Kidney glomerular epithelial cell (primary cell): ENCODE measurements at places on chromosomes 4 and X.

GRCh38 chr4:100254237-100254636, 64.0 kb upstream of the DDIT4L start:
- no peak for DNase-seq

DNA sequence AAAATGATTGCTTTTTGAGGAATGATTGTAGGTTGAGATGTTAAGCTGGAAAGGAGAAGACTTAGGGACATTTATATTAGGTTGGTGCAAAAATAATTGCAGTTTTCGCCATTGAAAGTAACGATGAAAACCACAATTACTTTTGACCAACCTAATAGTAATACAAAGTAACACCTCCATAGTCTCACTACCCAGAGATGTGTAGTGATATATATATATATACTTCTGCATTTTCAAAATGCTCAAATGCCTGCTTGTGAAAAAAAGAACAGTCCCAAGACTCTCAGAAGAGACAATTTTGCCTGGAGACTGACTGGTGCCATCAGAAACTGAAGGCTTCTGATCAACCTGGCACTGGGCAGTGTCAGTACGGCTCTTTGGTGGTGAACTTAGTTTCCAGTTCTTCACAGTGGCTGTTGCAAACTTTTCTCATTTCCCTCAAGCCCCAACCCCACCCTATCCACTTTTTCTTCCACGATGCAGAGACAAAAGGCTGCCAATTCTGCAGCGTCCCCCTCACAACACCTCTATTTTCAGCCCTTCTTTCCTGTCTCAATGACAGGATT, 35.1 kb upstream of the TAPT1 start:
- no peak for DNase-seq

DNA sequence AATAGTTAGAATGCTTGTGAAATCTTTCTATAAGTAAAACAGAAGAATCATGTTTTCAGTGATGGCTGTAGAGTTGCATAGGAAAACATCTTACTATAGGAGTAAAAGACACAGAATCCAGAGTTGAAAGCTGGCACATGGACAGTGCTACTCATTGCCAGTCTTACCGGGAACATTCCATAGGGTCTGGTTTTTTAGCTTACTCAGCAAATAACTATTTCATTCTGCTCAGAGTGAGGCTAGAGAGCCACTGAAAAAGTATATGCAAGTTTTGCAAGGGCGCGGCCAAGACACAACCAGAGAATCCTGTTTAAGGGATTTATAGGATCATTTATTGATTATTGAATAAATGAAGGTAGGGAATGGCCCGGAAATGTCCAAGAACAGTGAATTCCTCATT, 60.3 kb downstream of the MTHFD2L start:
- no peak for DNase-seq

GRCh38 chr4:175791221-175791620, 20.8 kb downstream of the GPM6A start:
- DNase-seq: no peak

DNA sequence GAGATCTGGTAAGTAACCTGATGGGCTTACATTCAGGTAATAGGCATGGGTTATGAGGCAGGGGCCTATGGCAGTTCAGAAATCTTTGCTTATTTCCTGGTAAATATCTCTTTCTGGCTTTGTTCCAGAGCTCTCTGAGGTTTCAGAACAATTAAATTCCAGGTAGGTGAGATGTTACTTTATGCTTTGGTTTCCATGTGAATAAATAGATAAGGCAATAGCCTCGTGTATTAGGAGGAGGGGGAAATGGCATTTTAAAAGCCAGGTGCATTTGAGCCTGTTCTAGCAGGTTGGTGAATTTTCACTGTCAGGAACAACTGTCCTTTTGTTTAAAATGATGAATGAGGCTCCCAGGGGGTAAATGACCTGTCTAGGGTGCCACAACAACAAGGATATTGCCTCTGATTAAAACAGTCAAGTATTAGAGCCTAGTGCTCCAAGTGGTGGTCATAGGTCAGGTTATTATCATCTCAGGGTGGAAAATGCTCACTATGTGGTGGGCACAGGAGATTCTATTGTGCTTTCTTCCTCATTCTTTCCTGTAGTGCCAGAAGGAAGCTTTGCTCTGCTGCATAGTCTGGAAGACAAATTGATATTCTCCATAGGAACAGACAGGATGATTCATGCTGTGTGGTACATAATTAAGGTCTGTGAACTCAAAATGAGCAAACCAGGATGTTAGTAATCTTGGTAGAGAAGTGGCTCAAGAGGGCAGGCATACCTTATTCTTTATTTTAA, 296.2 kb downstream of the INPP4B start:
- peak; percentile 95 for DNase-seq

GRCh38 chr4:39274503-39274902, 91.7 kb downstream of the RFC1 start:
- no peak for DNase-seq

DNA sequence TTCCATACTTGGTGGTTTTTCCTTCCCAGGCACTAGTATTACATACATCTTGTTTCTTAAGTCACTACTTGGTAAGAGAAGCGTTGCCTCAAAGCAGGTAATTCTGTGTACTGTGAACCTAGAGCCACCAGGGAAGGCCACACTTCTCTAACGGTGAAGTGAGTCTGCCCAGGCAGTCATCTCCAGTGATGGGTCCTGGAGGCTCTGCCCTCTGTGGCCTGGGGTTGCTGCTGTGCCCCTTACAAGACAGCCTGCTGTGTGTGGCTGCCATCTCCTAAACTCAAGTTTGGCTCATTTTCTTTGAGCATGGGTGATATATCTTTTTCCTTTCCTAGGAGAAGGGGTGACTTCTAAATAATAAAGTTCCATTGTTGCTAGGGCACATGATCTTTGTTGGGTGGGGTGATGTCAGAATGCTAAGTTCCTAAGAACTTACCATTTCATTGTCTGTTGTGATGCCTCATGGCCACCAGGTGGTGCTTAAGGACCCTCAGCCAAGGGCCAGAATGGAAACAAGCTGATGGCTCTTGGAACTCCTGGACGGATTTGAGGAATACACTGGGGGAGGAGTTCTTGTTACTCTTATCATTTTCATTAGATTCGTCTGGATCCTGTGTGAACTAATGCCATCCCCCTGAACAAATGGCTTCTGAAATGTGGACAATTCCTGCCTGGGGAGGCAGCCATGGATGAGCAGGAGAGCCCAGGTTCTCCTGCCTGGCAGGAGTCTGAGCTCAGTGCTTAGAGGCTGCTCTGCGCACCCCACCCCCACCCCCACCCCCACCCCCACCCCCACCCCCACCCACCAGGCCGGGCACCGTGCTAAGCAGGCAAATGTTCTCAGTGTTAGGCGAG, 41.1 kb upstream of the WDR1 start:
- peak; percentile 25 for DNase-seq

- DNase-seq: no peak
Observed at GRCh38 chr4:81460191-81460701, 11.5 kb downstream of the RASGEF1B start.

DNA sequence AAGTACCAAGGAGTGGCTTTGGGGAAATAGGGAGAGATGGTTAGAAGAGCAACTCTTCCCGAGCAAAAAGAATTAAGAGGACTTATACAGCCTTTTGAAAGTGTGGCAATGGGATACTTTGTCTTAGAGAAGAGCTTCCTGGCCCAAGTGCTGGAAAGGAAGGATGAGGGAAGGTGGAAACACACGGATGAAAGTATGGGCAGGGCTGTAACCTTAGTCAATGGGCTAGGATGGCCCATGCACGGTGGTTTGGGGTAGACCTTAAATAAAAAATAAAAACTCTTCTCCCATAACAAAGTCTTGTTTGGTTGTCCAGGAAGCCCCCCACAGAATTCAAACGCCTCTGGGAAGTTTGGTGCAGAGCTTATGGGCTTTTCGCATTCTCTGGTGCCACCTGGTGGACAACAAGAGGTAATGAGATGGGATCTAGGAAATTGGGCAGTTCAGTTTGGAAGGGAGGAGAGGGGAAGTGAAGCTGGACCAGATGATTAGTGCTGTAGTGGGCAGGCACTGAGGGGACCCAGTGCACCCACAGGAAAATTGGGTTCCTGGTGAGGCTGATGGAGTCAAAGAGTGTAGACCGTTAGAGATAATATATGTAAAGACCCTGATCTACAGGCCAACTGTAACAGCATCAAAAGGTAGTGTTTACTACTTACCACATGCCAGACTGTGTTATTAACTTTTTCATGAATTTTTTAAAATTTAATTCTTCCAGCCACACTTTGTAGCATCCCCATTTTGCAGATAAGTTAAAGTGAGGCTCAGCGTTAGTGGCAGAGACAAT, 13.8 kb upstream of the ENOX2 start:
- peak; percentile 3 for DNase-seq

GRCh38 chr4:114272226-114272625, 292.8 kb upstream of the ARSJ start:
- DNase-seq: peak; percentile 94

DNA sequence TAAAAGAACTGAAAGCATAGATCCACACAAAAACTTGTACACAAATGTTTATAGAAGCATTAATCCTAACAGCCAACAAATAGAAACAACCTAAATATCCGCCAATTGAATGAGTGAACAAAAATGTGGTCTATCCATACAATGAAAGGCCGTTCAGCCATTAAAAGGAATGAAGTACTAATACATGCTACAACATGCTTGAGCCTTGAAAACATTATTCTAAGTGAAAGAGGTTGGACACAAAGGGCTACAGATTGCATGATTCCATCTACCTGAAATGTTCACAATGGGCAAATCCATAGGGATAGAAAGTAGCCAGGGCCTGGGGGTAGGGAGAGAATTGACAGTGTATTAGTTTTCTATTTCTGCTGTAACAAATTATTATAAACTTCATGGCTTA, 169.2 kb downstream of the SPCS3 start:
- no peak for DNase-seq

GRCh38 chr4:4754641-4755040, 104.8 kb upstream of the MSX1 start:
- no peak for DNase-seq

DNA sequence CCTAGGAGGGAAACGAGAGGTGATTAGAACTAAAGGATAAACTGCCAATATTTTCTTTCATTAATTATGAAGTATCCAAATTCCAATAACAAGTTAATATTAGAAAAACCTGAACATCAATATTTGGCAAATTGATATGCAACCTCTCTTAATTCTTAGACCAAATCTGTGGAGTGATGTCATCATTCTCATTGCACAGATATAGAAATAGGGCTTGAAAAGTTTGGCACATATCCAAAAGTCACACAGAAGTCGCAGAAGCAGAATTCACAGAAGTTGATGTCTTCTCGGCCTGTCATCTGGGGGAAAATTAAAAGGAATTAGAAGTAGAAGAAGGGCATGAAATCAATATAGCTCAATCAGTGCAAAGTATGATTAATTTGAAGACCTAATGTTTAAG, 36.9 kb downstream of the ENPEP start:
- DNase-seq: no peak

- DNase-seq: peak; percentile 55
Observed at GRCh38 chr4:113872426-113873260, 106.8 kb downstream of the ARSJ start.

DNA sequence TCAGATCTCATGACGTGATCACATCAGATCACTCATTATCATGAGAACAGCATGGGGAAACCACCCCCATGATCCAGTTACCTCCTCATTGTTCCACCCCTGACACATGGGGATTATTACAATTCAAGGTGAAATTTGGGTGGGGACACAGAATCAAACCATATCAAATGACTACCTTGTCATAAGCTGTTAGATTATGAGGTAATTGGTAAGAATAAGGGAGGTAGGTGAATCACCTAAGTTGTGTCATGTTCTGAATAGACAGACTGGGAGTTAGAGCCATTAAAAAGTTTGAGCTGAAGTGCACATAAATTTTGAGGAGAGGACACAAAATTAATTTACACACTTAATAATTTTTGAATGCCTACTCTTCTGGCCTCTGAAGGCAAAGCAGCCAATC, 24.7 kb downstream of the SLC9B1 start:
- DNase-seq: no peak

GRCh38 chr4:67884701-67885100, 899 bp upstream of the TMPRSS11D start:
- DNase-seq: no peak

GRCh38 chr4:74446193-74446868, 1.4 kb downstream of the AREG start:
- no peak for DNase-seq

DNA sequence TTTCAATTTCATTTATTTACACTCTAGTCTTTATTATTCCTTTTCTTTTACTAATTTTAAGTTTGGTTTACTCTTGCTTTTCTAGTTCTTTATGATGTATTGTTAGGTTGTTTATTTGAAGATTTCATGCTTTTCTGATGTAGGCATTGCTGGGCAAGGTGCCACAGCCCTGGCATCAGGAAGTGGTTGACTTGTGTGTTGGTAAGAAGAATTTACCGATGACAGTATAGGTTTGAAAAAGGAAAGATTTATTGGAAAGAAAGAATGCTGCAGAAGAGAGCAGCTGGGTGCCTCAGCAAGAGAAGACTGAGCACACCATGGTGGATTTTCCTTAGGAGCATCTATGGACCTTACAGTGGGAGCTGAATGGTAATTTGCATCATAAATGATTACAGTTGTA, 153.2 kb downstream of the KLF8 start:
- no peak for DNase-seq

DNA sequence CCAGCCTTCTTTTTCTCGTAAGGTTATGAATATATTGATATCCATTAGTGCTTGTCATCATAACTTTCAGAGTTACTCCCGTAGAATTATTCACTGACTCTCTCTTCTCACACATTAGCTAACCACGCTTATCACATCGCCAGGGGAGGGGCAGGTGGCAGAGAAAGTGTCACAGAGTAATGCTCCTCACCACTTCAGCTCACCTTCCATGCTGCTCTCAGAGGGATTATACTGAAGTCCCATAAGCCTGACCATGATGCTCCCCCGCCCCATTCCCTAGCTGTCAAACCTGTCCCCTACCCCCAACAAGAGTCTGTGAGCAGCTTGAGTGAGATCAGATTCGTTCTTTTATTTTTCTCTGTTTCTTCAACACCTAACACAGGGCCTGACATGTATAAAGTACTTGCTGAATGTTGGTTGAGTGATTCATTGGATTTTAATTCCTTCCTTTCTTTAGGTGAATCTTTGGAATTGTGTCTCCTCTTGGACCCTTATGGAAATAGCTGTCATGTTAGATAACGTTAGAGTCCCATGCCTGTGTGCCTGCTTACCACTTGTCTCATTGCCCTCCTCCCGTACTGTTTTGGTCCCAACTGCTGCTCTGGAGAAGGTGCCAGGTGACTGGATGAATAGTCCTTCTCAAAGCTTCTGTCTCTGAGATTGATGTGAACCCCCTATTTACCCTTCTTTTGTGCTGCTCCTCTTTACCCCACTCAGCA, 55.1 kb downstream of the RS1 start:
- no peak for DNase-seq

- peak; percentile 63 for DNase-seq
Observed at GRCh38 chr4:137651128-137651527, 118.8 kb upstream of the PCDH18 start.

GRCh38 chr4:179663641-179664429, 2221.6 kb upstream of the AGA start:
- DNase-seq: no peak

- DNase-seq: no peak
Observed at GRCh38 chr4:120829113-120829831, 93.3 kb downstream of the PRDM5 start.

DNA sequence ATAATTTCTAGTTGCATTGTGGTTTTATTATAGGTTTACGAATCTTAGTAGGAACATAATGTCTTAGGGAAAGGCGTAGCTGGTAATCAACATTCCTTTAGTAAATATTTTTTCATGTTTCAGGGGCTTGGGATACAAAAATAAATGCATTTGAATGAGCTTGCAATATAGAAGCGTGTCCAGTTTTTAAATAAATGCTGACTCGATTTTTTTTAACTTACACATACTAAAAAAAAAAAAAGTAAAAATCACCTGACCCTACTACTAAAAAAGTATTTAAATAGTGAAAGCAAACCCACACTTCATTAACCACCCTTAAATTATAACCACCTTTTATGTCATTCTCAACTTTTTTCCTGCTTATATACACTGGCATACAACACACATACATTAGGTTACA, 29.6 kb downstream of the SMARCAD1 start:
- DNase-seq: no peak
